ELF-1 (cell line): ENCODE measurements at places on chromosomes 7 and 10.

- no peak for DNase-seq
Measured at GRCh38 chr10:61542596-61542995, 89.4 kb upstream of the TMEM26 start.

- DNase-seq = no peak
Measured at GRCh38 chr10:13502380-13502779, 26.4 kb downstream of the BEND7 start.

DNA sequence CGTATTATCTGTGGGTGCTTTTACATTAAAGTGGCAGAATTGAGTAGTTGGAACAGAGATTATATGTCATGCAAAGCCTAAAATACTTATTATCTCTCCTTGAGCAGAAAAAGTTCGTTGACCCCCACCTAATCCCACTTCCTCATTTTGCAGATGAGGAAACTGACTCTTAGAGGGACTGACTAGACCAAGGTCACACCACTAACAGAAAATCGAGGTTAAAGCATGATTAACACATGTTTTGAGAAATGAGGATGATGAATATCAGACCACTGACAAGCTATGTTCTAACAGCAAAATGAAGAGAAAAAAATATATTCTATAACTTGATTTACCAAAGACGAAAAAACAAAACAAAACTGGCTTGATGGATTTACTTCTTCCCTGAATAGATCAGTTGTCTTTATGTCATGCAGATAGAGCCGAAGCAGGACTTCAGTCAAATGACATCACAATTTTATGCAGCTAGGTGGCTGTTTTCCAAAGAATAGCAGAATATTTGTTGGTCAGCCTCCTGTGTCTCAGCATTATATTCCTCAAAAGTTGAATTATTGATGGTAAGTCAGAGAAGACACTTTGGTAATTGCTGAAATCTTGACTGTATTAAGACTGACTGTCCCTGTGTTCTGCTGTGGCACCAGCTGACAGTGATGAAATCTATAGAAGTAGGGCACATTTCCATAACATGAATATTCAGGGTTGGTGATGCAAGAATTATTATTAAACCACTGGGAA, 24.2 kb upstream of the SMIM30 start:
- DNase-seq = no peak

DNA sequence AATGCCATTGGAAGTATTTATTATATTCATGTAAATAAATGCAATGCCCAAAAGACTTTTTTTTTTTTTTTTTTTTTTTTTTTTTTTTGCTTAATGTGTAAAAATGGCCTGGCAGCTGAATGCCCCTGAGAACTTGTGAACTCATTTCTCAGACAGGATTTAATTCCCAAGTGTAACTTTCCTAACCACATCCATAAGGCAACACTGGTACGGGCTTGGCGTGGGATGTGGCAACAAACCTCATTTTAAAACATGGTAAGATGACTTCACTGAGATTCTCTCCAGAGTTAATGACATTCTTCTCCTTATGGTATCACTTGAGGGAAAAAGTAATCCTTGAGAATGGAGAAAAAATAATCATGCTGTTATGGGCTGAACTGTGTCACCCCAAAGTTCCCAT, 150.4 kb downstream of the DGKI start:
- DNase-seq = no peak

GRCh38 chr7:124784879-124785818, 19.6 kb upstream of the GPR37 start:
- peak; percentile 73 for DNase-seq

- no peak for DNase-seq
Measured at GRCh38 chr10:77661674-77662073, 24.1 kb upstream of the KCNMA1 start.

DNA sequence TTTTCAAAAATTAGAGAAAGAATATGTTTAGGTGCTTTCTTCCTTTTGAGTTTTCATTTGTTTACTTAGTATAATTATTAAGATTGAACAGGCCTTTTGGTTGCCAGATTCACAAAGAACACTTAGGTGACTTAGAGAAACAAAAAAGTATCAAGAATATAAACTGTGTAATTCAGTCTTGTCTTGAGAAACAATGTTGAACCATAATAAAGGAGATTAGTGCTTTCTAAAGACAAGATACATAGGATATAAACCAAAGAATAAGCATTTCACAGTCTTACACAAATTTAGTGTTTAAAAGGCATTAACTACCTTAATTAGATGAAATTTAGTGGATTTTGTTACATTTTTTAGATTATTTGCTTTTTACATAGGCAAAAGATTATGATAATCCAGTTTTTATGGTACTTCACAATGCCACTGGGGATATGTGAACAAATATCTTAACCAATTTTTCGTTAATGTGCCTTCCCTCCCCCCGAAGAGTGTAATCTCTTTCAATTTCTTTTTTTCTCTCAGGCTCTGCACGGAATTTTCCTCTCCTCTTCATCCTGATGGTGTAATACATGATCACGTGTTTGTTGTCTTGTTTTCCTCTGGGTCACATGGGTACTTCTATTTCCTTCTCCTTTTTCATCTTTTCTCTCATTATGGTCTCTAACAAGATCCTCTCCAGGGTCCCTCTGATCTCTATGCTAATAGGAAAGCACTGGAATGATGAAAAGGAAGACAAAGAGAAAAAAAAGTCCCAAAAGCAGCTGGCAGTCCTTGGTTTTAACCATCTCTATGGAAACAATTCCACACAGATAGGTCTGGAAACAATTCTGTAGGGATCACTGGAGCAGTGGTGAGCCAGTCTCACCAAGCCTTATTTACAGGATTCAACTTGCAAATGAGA, 3.7 kb upstream of the HNRNPH3 start:
- peak; percentile 40 for DNase-seq

DNA sequence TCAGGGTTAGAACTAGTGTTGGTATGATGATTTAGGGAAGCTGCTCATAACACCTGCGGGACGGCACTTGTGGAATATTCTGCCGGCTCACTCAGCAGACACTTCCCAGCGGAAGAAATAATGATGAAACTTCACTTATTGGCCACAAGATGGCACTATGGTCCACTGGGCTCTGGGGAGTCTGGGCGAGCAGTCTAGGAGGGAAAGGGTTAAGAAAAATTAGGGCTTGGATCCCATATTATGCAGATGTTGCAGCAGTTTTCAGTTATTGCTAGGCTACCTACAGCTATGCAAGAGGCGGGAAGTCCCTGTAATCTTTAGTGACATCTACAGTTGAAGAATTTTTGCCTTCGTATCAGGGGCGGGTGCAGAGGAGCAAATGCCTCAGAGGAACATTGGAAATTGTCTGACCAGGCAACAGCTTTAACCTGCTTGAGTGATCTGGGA, 238.7 kb upstream of the PRSS58 start:
- DNase-seq = no peak

- no peak for DNase-seq
Measured at GRCh38 chr10:9239298-9239697, 1184.8 kb downstream of the GATA3 start.

DNA sequence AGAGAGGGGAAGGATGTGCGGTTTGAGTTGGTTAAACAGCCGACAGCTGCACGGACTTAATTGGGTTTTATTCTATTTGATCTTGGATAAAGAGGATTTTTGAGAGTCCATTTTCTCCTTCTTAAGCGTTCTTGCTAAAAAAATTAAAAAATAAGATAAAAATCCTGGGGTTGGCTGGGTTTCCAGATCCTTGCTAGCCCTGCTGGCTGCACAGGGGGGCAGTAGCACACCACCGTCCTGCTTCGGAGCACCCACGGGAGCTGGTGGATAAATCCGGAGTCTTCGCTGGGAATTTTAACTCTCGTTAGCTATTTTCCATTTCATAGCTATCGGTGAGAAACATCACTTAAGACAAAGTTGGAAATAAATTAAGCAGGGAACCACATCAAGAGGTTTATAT, 792.0 kb downstream of the TYW1 start:
- DNase-seq = no peak

GRCh38 chr7:43480581-43480980, 102.3 kb upstream of the STK17A start:
- DNase-seq = no peak

- no peak for DNase-seq
Measured at GRCh38 chr7:17063045-17063383, 181.2 kb upstream of the AGR3 start.
